ENCODE measurements at places on chromosomes 6 and 20.

DNA sequence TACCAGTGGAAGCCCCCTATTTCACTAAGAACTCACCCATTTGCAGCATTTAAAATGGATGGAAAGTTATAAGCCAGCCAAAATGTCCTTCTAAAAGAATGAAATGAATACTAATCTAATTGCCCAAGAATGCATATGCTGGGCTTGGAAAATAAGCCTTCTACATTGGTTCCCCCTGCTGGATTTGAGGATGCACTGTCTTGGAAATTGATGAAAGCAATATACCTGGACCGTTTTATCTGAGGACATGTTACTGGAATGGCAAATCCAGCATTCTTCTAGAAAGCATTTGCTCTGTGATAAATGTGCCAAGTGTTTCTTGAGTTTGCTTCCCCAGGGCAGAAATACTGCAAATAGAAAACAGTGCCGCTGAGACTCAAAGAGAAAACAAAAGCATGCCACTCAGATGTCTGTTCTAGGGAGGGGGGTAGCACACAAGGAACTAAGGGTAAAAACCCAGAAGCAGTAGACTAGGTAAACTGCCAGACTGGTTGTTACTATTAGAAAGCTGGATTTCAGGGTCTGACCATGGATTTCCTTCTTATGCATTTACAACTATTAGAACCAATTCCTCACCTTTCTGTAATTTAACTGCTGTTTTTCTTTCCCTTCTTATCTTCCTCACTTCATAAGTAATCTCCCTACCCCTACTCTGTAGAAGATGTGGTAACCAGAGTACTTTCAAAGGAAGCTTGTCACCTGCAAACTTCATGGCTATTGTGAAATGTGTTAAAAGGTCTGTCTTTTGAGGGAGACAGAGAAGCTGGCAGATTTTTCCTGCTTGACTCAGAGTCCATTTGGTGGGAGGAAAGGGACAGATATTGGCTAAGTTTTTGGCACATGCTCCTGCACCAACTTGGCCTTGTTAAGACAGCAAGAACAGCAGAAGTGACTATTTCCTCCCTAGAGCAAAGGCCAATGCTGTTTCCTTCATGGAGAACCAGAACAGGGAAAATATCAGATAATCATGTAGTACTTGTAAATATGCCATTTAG, 642.6 kb downstream of the KIF16B start:
- DNase-seq, result peak; percentile 42

GRCh38 chr6:159977255-159977903, 8.5 kb downstream of the IGF2R start:
- no peak for DNase-seq

- no peak for DNase-seq
Measured at GRCh38 chr6:11323666-11324452, 91.4 kb upstream of the NEDD9 start.

GRCh38 chr6:40042232-40042631, 108.0 kb upstream of the MOCS1 start:
- DNase-seq, result no peak

DNA sequence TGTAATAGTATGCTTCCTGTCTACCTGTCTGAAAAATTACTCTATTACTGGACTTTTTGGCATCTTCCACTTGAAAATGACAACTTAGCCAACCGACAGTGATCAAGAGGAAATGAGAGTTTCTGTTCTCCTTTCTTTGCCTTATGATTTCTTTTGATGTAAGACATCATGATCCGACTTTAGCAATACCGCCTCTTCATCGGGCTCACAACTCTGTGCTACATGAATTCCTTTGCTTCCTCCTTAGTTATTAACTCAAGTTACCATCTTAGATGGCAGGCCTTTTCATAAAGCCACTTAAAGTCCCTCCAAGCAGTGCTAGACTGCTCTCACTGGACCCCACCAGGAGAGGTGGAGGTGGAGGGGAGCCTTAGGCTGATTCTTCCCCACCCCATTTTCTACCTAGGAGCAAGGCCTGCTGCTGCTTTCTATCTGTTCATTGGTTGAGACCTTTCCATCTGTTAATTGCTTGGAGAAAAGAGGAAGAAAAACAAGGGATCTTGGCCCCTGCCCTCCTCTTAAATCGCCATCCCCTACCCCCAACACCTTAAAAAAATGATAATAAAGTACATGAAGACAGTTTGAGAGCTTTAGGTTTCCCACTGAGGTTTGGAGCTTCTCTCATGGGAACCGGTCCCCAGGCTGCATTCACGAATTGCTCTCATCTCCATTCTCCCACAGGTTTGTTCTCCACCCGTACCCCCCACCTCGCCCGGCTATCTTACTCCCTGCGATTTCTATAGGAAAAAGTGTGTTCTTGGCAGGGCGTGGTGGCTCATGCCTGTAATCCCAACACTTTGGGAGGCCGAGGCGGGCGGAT, 21.6 kb upstream of the MCM3 start:
- no peak for DNase-seq

DNA sequence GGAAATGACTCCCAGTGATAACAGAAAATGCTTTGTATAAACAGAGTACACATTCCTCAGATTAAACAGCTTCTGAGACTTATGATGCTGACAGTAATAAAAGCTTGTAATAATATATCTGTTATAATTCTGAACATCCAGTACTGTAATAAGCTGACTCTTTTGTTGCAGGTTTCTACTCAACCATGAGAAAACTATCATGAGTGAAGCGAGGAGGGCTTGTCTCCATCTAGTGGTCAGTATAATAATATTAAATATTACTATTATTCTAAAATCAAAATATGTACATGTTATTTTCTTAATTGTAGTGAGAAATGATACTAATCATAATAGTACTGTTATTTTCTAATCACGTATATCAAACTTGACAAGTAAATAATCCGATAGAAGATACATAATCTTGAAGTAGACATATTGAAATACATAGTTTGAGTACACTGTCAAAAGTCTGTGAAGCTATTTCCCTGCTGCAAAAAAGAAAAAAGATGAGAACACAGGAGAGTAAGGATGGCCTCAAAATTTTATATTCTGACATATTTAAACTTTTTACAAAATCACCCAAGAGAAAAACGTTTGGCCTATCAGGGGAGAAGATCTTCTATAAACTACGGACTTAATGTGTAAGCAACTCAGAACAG, 183.1 kb downstream of the MOXD1 start:
- no peak for DNase-seq

GRCh38 chr20:56702931-56703840, 74.1 kb downstream of the TFAP2C start:
- DNase-seq, result no peak

GRCh38 chr6:85498596-85499258, 48.8 kb downstream of the NT5E start:
- DNase-seq, result no peak

DNA sequence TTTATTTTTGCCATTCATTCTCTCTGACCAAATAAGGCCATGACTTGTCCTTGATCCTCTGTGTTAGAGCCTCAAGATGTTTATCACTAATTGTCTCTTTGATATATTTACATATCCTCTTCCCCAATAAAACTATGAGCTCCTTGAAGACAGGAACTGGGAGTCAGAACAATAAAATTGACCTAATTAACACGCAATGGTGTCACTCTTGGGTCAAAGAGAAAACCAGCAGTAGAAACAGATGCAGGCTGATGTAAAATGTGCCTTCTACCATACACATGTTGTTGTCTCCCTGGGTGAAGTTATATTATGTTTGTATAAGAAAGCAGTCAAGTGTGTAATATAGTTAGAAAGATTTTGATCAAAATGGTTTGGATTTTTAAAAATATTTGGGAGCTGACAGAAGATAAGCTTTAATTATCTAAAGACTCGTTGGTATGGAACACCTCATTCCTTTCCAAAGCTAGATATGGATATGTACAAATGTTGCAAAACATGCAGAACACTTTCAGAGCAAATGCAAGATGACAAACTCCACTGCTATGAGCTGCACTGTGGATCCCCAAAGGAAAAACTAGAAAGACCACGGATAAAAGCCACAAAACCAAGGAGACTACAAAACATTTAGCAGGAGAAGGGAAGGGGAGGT, 109.7 kb upstream of the STMND1 start:
- no peak for DNase-seq

- DNase-seq, result no peak
Measured at GRCh38 chr20:33667676-33668465, 1.1 kb downstream of the ACTL10 start.

- no peak for DNase-seq
Measured at GRCh38 chr6:138485586-138486248, 13.6 kb downstream of the NHSL1 start.

DNA sequence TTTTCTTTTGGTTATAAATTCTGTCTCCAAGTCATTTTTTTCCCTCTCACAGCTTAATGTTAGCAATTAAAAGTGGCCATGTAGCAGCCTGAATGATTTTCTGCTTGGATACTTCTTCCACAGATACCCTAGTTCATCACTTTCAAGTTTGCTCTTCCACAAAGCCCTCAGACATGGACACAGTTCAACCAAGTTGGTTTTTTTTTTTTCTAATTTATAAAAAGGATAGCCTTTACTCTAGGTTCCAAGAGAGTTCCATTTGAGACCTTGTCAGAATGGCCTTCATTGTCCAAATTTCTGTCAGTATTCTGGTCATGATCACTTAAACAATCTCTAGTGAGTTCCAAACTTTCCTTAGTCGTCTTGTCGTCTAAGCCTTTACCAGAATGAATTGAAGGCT, 40.0 kb downstream of the RSPH3 start:
- DNase-seq, result no peak

DNA sequence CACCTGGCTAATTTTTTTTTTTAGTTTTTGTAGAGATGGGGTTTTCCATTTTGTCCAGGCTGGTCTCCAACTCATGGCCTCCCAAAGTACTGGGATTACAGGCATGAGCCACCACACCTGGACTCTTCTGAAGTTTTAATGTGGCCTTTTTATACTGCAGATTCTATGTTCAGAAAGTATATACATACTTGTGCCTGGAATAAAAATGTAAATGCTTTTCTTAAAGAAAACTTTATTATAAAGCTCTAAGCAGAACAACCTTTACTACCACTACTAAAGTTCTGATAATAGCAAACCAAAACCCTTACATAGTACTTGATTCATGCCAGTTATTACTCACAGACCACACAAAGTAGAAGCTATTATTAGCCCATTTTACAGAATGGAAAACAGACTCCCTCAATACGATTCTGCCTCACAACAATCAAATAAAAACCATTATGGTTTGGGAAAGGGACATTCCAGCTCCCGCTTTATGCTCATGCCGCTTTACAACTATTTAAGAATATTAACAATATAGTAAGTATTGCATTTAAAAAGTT, 5.3 kb downstream of the PHIP start:
- no peak for DNase-seq

GRCh38 chr20:43187476-43188233, 2.1 kb downstream of the PTPRT start:
- DNase-seq, result peak; percentile 15

GRCh38 chr6:105560611-105561066, 157.8 kb upstream of the PREP start:
- DNase-seq, result peak; percentile 30

DNA sequence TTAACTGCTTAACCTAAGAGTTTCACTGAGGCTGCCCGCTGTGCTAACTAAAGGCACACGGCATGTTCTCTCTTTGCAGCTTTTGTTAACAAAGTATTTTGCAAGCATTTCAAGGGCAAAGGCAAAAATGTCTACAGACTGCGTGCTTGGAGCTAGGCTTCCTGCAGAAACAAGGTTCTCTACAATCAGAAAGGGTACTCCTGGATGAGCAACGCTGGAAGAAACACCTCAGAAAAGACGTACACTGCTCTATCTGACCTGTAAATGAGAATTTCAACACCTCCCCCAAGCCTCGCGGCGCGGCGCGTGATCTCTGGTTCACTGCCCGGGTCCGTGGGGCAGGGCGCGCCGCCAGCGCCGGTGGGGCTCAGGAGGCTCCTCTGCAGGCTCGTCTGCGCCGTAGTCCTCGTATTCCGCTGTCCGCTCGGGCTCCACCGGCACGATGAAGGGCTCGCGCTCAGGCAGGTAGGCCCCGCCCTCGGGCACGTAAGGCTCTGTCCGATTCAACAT, 120.9 kb downstream of the COL12A1 start:
- no peak for DNase-seq

DNA sequence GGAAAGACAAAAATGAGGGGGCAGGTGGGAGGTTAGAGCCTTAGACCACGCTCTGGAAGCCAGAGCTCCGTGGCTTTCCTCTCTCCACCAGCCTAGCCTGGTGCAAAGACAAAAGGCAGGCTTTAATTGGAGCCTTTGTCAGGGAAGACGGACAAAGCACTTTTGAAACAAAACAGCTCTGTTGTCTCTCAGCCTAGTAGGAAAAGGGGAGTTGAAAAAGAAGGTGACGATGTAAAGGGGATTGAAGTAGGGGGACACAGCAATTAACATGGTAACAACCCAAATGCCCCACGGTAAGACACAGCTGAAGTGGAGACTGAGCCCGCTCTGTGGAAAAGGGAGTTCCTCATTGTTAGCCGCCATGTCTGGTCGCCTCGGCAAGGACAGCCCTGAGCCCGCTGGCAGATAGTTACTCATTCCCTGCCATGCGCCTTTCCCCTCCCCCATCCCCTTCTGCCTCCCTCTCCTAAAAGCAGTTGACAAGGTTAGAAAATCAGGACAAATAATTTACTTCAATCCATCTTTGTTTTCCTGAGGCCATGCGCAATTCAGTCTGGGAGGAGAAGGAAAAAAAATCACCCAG, 93.0 kb downstream of the TCP11 start:
- no peak for DNase-seq

- DNase-seq, result no peak
Measured at GRCh38 chr6:158131926-158132325, 36.1 kb downstream of the SERAC1 start.

DNA sequence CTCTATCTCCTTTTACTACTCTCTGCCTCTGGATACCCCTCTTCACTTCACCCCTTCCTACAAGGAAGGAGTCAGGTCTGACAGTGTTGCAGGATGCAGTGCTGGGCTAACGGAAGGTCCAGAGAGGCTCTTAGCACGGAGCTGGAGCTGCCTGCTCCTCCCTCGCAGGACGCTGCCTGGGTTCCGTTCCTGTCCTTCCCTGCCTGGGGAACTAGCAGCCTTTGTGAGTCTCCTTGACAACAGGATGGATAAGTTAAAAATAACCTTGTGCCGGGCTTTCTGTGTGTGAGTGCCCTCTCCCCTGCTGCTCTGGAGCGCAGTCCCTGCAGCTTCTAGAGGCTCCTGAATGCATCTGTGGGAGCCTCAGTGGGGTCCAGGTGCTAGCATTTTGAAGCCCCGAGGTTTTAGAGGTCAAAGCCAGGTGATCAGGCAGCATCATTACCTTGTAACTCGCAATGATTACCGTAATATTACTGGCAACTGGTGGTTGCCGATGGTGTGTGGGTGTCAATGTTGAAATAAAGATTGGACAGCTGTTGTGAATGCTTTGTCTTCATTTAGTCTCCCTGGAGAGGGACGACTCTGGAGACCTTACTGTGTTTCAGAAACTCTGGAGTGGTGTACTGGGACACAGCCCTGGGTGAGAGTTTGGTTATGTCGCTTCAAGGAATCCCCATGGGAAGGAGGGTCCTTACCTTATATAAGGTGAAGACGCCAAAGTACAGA, 44.4 kb downstream of the CDS2 start:
- no peak for DNase-seq

- no peak for DNase-seq
Measured at GRCh38 chr6:336159-337114, 44.1 kb downstream of the DUSP22 start.
